ENCODE measurements at places on chromosomes 12 and 14.

DNA sequence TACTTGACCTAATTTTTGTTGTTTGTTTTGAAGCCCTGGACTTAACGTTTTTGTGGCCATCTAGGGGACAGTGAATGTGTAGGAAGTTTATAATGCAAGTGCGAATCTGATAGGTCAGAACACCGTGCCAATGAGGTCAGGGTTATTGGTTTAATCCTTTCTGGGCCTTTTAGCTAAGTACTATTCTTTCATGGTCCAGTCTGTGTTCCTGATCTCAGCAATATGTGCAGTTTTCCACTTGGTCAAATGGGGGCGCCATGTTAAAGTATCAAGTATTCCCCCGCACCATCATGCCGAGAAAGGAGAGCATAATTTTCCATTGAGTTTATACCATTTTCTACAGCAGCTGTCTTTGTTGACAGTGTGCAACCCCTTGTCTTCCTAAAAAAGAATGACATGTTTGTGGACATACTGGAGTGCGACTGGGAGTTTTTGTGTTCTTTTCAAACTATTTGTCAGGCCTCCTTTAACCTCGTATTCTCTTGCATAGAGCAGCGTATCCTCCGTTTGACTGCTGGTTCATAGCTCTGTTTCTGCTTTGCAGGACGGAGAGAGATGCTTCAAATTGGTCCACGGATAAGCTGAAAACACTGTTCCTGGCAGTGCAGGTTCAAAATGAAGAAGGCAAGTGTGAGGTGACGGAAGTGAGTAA, 1.3 kb downstream of the AHSA1 start:
- DNase-seq, result peak; percentile 20

DNA sequence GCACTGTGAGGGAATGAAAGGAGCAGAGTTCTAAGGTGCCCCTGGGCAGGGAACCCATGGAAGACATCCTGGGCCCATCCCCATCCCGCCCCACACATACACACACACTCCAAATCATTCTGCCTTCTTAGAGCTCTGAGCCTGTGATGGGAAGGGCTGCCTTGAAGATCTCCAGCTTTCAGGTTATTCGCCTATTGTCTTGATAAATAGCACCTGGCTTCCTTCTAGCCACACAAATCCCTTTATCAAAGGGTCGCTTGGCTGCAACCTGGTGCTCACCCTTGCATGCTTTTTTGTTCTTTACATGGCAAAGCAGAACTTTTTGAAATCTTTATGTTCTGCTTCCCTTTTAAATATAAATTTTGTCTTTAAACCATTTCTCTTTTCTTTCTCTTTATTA, 112.2 kb upstream of the TMTC1 start:
- no peak for DNase-seq

DNA sequence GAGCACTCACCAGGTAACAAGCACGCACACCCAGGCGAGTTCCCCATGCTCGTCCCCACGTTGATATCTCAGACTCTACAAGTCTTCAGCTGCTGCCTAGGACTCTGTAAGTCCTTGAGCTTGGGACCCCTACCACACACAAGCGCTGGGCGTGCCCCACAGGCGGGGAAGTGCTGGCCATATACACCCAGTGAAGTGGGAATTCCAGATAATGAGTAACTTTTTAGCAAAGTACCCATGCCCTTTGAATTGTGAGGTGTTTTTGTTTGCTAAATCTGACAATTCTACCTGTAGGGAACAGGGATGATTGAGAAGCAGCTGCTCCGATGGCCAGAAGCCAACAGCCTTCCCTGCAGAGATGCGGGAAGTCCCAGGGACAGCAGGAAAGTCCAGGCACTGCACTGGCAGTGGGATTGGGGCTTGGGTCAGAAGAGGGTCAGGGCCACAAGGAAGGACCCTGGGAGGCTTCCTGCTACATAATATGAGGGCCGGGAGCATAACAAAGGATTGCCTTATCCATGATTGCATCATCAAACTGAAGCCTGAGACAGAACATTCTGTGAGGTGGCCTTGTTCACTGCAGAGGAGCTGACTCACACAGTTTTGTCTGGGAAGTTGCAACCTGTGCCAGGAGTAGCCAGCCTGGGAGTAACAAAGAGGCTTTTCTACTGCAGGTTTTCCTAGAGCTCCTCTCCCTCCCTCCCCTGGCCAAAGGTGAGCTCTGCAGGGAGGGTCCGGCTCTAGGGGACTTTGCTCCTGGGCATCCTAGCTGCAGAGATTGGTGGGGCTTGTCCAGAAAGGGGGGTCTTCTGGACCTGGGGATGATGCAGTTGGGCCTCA, 13.2 kb upstream of the SERPINA3 start:
- no peak for DNase-seq

- no peak for DNase-seq
Measured at GRCh38 chr12:86721713-86722397, 465.7 kb upstream of the MGAT4C start.

DNA sequence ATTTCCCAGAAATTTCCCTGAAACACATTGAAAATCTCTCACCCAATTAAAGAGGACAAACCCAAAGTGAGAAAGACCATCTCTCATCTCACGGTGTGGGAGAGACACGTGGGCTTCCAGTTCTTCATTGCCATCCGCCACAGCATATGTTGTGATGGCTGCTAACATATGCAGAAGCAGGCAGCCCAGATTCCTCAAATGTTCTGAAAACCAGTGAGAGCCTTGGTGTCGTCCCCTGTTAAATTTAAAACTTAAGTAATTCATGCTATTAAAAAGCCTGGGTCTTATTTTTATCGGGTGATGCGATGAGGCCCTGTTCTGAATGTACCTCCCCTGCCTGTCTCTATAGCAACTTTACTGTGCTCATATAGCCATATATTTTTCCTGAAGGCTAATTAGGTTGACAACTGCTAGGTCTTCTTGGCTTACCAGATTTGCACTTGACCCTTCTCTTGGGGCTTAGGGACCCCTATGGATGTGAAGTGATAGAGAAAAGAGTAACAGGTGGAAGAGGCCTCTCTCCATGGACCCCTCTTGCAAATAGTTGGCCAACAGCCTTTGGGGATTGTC, 2.8 kb upstream of the FGF6 start:
- no peak for DNase-seq

DNA sequence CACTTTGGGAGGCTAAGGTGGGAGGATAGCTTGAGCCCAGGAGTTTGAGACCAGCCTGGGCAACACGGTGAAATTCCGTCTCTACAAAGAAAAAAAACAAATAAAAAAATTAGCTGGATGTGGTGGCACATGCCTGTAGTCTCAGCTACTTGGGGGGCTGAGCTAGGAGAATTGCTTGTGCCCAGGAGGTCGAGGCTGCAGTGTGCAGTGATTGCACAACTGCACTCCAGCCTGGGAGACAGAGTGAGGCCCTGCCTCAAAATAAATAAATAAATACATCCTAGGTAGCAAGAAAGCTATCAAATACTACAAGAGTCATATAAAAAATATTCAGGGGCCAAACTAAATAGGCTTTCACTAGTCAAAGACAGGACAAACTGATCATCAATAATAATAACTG, 6.2 kb downstream of the KLHL28 start:
- DNase-seq, result no peak

- DNase-seq, result no peak
Measured at GRCh38 chr14:93155667-93156066, 29.0 kb downstream of the MOAP1 start.

DNA sequence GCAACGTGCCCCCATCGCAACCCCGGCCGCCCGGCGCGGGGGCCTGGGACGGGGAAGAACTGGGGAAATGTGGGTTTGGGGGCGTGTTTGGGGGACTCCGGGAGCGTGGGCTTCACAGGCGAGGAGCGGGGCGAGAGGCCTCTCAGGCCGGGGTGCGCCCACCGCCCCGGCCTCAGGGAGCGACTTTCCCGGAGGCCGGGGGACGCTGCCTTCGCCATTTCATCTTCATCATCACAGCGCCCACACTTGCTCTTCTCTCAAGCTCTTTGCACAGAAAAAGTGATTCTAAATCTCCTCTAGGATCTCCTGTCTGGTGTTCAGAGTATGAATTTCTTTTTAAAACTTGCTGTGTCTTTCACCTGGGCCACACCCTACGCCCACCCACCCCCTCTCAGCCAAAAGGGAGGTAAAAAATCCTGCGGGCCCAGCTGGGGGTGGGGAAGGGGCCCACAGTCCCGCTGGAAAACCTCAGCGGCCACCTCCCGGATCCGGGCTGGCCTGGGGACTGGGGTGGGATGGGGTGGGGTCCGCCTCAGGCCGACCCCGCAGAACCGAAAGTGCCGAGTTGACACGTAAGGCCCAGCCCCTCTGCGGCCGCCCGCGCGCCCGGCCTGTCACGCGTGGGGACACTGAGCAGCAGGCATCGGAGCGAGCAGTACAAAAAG, 7.4 kb downstream of the CDKN1B start:
- DNase-seq, result no peak

DNA sequence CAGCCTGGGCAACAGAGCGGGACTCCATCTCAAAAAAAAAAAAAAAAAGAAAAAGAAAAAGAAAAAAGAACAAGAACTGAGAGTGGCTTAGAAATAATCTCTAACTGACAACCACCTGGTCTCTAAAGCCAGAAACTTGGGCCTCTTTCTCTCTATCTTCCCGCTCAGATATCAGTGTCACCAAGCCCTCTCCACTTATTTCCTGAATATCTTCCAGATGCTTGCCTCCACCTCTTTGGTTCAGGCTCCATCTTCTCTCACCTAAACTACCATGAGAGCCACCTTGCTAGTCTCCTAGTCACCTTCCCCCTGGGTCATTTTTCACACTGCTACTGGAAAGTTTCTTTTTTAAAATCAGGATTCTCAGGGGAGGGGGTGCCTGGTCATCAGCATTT, 1.8 kb upstream of the TM9SF1 start:
- DNase-seq, result no peak

DNA sequence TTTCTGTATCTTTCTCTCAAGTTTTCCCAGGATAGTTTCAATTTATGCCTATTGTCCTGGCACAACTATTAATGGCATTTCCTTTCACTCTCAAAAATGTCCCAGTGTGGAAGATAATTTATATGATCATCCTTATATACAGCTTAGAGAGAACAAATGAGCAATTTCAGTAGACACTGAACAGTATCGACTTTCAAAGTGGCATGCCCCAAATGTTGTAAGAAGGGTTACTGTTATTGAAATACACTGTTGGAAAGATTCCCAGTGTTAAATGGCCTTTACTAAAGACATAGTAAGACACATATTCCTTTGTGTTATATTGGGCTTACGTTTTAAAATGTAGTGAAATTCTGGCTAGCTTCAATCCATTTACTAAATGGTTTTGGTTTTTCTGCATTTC, 202.3 kb upstream of the CDKN3 start:
- no peak for DNase-seq

- DNase-seq, result peak; percentile 49
Measured at GRCh38 chr14:106790189-106791036, 1264.0 kb downstream of the TMEM121 start.

- peak; percentile 24 for DNase-seq
Measured at GRCh38 chr14:101442451-101442850, 118.8 kb upstream of the DIO3 start.

GRCh38 chr12:112170376-112170775, 45.0 kb downstream of the TRAFD1 start:
- peak; percentile 11 for DNase-seq

- no peak for DNase-seq
Measured at GRCh38 chr12:117313926-117314325, 47.5 kb downstream of the NOS1 start.

DNA sequence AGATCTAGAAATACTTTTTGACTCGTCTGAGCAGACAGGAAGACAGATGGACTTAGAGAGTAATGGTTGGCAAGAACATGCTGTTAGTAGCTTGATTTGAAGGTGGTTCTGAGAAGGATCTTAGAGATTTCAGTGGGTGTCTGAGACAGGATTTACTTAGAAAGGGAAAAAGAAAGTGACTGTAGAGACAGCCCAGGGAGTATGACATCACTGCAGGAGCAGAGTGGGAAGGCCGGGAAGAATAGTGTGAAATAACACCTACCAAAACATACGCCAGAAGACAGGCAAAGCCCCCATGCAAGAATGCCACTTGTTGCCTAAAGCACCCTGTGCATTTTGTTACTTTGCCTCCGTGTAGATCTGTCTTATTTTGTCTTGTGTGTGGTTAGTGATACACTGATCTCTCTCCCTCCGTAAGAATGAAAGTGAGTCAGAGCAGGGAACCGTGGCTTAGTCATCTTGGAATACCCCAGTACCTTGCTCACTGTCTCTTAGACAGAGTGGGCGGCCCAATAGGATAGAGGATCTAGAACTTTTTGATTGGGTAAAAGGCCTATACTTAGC, 161.3 kb upstream of the IFNG-AS1 start:
- no peak for DNase-seq

- no peak for DNase-seq
Measured at GRCh38 chr12:131910302-131911027, 16.0 kb downstream of the ULK1 start.

DNA sequence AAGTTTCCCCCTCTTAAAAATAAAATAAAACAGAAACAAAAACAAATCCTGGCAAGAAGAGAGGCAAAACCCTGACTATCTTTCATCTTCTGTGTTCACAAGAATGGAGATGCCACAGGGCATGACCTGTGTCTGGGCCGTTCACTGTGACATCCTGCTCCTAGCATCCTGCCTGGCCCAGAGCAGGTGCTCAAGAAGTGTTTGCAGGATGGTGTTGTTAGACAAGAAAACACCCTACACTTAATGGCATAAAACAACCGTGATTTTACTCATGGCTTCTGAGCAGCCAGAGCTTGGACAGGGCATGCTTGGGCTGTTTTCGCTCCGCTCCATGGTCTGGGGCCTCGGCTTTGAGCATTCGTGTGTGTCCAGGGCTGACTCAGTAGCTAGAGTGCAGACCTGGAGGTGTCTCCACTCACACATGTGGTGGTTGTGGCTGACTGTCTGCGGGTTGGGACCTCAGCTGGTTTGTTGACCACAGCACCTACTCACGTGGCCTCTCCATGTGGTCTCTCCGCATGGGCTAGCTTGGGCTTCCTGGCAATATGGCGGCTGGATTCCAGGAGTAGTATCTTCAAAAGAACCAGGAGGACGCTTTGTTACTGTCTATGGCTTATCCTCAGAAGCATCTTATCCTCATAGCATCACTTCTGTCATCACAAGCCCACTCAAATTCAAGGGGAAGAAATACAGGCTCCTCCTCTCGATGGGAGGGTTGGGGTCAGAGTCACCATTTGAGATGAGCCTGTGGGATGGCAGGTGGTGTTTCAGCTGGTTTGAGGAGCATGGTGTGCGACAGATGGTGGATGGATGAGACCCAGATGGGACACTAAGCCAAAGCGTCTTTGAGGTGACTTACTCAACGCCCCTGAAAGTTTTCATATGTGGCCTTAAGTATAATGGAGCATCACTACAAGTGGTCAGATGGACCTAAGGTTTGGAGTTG, 33.2 kb upstream of the FZD10 start:
- DNase-seq, result no peak

GRCh38 chr14:89163031-89163636, 253.9 kb downstream of the FOXN3 start:
- no peak for DNase-seq

- no peak for DNase-seq
Measured at GRCh38 chr14:102759456-102760187, 17.6 kb upstream of the TRAF3 start.

DNA sequence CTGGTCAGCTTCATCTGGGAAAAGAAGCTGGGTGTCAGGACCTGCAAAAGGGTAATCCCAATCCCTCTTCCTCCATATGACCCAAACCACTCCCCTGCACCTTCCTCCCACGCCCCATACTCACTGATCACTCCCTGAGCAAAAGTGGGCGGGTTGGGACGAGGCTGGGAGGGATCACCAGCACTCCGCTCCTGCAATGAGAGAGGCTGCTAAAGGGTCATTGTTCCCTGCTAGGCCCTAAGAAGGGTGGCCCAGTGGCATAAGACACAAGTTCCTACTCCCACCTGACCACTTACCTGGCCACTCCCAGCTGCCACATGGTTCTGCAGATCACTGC, 15.7 kb upstream of the PRKAG1 start:
- no peak for DNase-seq
